Activated naive CD4-positive, alpha-beta T cell treated with anti-CD3 and anti-CD28 coated beads, Interleukin-2, amount 50 U/mL, for 72 hours (primary cell): ENCODE measurements at places on chromosomes 1 and 21. TPM values are rescaled to one million over a fixed set of nuclear protein-coding genes. Genes with fewer than 3 reads are reported as not detected.

FNDC5 gene
- total RNA-seq, result not detected

PEAR1 gene
- total RNA-seq, result 0.53 TPM

CD247 gene
- total RNA-seq, result 158 TPM

ILDR2 gene
- 10.2 TPM for total RNA-seq

IL20 gene
- total RNA-seq, result not detected

INSRR gene
- 0.07 TPM for total RNA-seq

DNTTIP2 gene
- total RNA-seq, result 64.9 TPM

IL6R gene
- total RNA-seq, result 6.7 TPM

OR2T10 gene
- total RNA-seq, result not detected

GSTM5 gene
- total RNA-seq, result not detected

CD1E gene
- total RNA-seq, result not detected

ETV3L gene
- total RNA-seq, result not detected

TNNI3K gene
- 0.45 TPM for total RNA-seq

OR2T2 gene
- not detected for total RNA-seq

PAQR7 gene
- total RNA-seq, result 4.7 TPM

CD1D gene
- total RNA-seq, result not detected

CASZ1 gene
- 1.8 TPM for total RNA-seq

CFAP107 gene
- not detected for total RNA-seq

CLCA2 gene
- not detected for total RNA-seq

SLAMF9 gene
- not detected for total RNA-seq

FMO2 gene
- total RNA-seq, result not detected

VPS26C gene
- 68.9 TPM for total RNA-seq

ALX3 gene
- total RNA-seq, result not detected

CYP4A22 gene
- total RNA-seq, result not detected

GNG5 gene
- total RNA-seq, result 116 TPM

IL19 gene
- not detected for total RNA-seq

EFNA3 gene
- 1.7 TPM for total RNA-seq

LAD1 gene
- not detected for total RNA-seq

SH2D2A gene
- 186 TPM for total RNA-seq

TNFRSF4 gene
- total RNA-seq, result 176 TPM

CRNN gene
- not detected for total RNA-seq

ISG15 gene
- total RNA-seq, result 97.5 TPM
